ENCODE measurements at places on chromosomes 1 and 21.

GRCh38 chr1:163241746-163242145, 39.0 kb upstream of the RGS5 start:
- no peak for DNase-seq

DNA sequence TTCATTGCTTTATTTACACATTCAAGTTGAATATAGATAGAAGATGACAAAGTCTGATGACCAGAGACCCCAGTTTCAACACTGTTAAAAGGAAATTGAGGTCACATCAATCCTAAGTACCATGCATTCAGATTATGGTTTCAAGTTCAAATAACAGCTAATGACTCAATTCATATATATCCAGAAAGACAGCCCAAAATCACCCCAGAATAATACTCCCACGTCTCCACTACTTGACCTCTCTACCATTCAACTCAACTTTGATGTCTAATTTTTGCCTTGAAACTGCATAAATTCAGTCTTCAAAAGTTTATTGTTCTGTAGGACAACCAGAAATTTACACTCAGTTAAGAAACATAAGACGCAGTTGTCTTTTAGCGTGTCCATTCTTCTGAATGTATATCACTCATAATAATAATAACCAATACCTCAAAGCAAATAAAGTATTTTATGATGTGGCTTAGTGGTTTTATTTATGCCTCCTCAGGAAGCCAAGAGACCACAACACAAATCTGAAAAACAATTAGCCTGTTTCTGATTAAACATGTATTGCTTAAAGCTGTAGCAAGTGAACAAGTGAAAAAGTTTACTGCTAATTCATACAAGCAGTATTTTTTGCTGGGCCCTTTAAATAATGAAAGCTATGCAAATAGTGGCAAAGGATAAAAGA, 569.0 kb downstream of the LTN1 start:
- no peak for DNase-seq

GRCh38 chr21:38610623-38611251, 112.5 kb upstream of the ERG start:
- no peak for DNase-seq

DNA sequence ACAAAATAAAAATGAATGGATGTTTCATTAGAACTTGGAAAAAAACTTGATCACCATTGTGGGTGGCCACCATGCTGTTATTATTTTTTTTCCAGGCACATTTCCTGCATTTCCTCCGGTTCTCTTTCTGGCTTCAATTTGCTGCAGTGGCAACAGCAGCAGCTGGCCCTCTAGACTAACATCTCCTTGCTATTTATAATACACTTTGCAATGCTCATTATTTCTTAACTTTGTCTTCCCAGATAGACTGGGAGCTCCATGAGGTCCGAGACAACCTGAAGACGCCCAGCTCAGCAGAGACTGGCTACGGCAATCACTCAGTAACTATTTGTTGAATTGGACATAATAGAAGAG, 53.4 kb upstream of the ATP5PO start:
- no peak for DNase-seq

- no peak for DNase-seq
These were observed 480.4 kb downstream of the SIPA1L2 start for GRCh38 chr1:232149287-232150201.

DNA sequence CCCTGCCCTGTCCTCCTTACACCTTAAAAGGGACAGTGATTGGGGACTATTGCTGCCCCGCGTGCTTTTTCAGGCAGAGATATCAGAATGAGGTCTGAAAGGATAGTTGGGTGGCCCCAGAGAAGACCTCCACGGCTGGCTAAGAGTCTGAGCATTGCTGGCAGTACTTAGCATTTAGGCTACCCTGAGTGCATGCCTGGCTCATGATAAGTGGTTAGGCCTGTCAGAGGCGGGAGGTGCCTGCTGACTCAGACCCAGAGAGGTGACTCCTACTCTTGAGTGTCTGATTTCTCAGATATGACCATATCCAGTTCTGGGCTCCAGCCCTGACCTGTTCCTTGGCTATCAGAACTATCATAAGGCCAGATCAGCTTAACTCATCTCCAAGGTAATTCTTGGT, 213.7 kb downstream of the PBX1 start:
- DNase-seq, result no peak

DNA sequence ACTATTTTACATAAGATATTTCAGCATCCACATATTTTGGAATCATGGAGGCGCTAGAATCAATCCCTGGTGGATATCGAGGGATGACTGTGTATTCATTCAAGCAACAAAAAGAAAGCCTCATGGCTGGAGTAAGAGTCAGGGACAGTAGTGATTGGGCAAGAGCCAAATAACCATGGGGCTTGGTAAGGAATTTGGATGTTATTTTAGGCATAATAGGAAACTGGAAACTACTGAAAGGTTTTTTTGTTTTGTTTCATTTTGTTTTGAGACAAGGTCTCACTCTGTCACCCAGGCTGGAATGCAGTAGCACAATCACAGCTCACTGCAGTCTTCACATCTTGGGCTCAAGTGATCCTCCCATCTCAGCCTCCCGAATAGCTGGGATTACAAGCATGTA, 33.8 kb upstream of the EYA3 start:
- DNase-seq, result no peak

GRCh38 chr1:197908716-197909220, 6.3 kb downstream of the C1orf53 start:
- no peak for DNase-seq

DNA sequence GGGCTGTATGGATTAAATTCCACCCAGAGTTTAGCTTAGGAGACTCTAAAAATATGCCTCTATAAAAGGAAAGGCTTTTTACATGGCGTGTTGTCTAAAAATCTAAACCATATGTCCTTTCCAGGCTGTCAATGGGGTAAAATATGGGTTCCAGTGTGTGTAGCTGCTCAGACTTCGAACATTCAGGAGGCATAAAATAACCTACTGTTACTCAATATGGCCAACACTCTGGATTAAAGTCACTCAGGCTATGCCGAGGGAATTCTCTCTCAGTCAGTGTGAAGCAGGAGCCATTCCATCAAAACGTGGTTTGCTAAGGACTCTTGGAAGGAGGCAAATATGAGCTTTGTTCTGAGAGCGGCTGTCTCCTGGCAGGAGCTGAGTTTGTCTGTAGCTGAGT, 135.3 kb downstream of the RUNX1 start:
- DNase-seq, result no peak

GRCh38 chr21:31599563-31599962, 59.9 kb upstream of the SOD1 start:
- DNase-seq, result no peak

GRCh38 chr1:30892671-30893073, 15.9 kb downstream of the SDC3 start:
- no peak for DNase-seq

GRCh38 chr1:27602462-27603308, 1.3 kb downstream of the AHDC1 start:
- DNase-seq, result no peak

GRCh38 chr1:225319871-225320270, 108.0 kb downstream of the LBR start:
- DNase-seq, result no peak
